AG09309 (cell line): ENCODE measurements at places on chromosomes 7 and 10.

DNA sequence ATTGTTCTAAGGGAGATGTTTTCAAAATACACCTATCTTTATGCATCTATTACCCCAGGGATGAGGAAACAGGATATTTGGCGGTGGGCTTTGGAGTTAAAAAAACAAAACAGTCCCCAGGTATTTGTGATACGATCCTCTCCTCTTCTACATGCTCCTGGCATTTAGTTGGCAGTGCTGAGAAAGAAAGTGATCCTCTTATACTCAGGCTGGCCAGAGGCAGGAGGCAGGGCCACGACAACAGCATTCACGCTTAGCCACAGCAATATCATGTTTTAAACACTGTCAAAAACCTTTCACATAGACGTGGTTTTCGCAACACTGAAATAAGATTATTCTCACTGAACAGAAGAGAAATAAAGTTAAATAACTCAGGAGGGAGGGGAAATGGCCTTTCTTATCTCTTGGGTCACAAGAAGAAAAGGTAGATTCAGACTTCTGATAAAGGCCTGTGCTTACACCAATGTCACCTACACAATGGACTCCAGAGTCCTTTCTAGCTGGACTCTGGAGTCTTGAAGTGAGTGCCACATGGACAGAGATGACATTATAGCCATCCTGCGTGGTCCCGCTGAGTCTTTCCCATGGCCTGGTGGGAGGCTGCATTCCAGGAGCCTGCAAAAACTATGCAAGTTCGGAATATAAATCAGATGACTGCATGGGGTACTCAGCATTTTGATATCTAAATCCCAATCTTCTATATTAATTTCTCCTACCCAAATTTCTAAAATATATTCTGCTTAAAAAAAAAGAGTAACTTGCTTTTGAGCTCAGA, 88.7 kb downstream of the PIP4K2A start:
- no peak for DNase-seq

DNA sequence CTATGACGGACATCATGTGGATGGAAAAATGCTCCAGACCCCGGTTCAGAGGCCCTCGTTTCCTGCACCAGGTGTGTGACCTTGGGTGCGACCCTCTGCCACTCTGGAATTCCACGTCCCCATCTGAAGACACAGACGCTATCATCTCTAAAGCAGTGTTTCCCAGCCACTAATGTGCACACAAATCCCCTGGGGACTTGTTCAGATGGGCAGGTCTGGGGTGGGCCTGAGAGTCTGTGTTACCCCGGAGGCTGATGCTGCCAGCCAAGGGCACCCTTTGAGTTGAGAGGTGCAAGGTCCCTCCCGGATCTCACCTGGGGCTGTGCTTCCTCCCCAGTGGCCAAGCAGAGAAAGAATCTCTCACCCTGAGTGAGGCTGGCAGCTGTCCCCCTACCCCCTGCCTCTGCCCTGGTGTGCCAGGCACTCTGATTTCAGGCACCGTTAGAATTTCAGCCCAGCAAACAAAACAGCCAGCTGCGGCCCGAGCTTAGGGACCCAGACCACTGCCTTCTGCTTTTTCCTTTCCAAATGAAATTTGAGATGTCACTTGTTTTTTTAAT, 90.0 kb downstream of the SLIT1 start:
- DNase-seq, result no peak

DNA sequence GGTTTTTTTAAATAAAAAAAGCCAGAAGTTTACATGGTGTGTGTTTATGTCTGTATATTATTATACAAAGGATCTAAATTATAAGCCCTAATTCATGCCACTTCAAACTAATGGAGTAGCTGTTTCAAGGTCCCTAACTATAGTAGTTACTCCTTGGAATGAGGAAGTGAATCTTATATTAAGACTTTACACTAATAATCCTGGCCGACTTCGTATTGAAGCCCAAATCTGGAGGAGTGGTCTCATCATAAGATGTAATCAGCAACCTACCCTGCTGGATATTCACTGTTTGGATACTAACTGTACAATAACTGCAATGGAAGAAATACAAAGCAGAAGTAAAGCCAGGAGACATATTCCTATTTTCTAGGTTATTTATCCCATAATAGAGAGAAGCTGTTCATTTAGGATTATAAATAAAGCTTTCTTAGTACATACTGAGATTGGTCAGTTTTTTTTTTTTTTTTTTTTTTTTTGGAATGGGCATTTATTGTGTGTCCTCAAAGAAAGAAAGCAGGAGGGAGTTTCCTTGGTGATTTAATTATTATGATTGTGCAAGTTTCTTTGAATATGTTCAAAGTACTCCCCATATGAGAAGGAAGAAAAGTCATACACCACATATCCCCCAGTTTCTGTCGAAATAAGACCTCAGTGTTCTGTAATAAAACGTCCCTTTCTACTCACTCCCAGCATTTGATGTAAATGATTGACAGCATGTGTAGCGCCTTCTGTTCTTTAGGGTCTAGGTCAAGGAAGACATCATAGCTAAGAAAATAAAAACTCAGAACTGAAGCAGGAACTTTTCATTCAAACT, 397.8 kb downstream of the EXOC4 start:
- DNase-seq, result no peak

DNA sequence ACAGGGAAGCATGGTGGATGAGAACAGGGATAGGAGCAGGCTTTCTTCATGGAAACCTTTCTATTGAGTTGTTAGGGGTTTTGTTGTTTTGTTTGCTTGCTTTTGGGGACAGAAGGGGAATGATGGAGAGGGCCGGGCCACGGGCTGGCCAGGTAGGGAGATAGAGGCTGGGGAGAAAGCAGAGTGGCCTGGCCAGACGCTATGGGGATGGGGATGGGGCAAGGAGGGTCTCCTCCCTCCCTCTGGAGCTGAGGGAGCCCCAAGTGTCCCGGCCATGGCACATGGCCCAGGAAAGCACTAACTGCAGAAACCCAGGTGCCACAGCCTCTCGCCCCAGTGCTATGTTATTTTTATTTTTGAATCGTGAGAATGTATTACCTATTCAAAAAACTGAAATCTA, 10.0 kb downstream of the AOC1 start:
- no peak for DNase-seq
